ENCODE measurements at places on chromosomes 12 and 14. TPM values are rescaled to one million over a fixed set of nuclear protein-coding genes. Genes with fewer than 3 reads are reported as not detected.

- no peak for DNase-seq
These were observed 379.3 kb downstream of the RGS6 start for GRCh38 chr14:72311516-72311915.

DNA sequence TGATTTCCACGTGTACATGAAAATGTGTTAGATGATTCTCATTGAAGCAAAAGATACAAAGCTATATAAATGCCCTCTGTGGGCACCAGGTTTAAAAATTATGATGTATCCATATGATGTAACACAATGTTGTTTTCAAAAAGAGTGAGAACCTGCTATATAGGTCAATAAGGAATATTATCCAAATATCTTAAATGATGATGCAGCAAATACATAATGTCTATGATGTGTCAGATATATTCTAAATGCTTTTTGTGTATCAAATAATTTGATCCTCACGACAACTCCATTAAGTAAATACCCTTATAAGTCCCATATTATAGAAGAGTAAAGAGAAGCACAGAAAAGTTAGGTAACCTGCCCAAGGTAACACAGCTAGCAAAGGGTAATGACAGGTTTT is 393.0 kb upstream of the DCN start:
- no peak for DNase-seq

DNA sequence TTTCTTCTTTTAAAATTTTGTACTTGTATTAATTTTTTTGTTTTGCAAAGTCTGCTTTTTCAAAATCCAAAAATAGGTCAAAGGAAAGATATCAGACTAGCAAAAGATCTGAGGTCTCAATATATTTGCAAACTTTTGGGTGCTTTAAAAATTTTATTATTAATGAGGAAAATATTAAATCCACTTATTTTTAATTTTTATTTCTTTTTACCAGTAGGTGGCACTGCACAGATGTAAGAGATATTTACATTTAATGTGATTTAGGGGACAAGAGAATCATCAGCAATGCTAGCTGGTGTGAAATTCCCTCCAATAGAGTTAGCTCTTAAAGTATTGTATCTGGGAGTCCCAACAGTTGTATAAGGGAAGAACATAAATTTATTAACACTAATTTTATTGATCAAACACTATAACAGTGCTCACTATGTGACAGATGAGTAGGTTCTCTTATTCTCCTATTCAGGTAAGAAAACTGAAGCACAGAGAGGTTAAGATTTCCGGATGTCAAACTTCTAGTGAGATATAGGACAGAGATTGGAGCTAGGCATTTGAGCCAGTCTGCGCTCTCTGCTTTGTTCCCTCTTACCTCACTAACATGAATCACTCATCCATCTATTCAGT is 30.5 kb downstream of the ALX1 start:
- DNase-seq = no peak

DNA sequence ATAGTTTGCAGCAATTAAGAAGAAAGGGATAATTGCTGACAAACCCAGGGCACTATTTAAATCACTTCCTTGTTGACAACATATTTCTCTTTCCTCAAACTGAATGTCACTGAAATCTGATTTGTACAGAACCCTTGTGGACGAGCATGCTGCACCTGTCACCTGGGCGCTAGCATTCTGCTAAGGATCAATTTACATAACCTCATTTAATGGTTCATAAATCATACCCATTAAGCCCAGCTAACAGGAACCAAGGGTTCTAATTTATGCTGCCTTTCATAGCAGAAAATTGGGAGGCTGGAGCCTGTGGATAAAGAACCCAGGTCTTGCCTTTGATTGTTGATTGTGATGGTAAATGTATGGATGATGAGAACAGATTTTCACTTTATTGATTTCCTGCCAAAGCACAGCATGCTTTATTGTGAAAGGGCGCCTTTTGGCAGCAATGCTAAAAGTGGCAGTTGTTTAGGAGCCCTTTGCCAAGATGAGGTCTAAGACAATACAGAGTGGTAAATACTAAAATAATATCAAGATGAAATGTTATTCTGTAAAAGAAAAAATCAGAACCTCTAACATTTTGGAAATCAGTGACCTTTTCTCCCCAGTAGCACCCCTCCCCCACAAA is 95.4 kb downstream of the NKX2-1 start:
- no peak for DNase-seq

TMEM52B gene
- not detected for total RNA-seq

OR4K1 gene
- not detected for total RNA-seq

NKX2-1 gene
- not detected for total RNA-seq

CCDC63 gene
- not detected for total RNA-seq

AQP6 gene
- not detected for total RNA-seq

Measured in activated T-cell treated with anti-CD3 and anti-CD28 coated beads, Interleukin-2, amount 50 U/mL, for 72 hours (primary cell).